ENCODE measurements at places on chromosomes 12 and 14.

DNA sequence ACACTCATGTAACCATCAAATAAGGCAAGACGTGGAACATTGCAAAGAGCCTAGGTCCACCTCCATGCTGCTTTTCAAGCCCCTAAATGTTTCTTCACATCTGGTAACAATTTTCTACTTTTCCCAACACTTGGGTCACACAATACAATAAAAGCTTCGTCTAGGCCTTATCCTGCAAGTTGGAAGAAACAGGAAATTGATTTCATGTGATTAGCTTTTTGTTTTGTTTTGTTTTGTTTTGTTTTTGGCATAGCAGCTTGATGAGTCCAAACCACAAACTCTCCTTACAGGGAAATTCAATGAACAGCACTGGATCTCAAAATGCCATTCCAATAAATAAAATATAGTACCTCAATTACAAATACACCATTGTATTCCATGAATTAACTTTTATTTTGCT, 19.3 kb downstream of the TAS2R50 start:
- DNase-seq: no peak

DNA sequence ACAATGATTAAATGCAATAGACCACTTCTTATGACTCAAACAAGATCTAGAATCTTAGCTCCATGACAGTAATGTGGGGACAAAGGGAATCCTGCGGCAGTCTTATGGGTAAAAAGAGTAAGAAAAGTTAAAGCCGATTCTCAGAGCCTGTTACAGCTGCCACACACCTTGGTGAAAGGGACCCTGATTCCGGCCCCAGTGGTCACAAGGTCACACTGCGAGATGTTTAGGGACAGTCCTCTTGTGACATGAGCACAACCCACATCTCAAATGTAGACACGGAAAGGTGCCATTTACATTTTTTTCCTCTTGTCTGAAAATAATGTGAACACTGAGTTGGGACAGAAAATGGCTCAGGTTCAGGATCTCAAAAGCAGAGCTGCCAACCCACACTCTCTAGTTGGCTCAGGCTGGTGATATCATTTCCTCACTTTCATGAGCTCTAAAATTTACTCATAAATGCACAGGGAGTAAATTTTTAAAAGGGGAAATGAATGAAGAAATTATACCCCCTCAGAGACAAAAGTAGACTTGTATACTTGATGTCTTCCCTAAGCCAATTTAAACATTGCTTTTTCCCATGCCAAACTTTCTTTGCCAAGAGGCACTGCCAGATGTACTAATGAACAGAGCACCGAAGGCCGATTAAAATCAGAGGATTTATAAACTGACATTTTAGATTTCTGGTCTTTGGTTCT, 113.1 kb upstream of the OVCH1 start:
- no peak for DNase-seq

DNA sequence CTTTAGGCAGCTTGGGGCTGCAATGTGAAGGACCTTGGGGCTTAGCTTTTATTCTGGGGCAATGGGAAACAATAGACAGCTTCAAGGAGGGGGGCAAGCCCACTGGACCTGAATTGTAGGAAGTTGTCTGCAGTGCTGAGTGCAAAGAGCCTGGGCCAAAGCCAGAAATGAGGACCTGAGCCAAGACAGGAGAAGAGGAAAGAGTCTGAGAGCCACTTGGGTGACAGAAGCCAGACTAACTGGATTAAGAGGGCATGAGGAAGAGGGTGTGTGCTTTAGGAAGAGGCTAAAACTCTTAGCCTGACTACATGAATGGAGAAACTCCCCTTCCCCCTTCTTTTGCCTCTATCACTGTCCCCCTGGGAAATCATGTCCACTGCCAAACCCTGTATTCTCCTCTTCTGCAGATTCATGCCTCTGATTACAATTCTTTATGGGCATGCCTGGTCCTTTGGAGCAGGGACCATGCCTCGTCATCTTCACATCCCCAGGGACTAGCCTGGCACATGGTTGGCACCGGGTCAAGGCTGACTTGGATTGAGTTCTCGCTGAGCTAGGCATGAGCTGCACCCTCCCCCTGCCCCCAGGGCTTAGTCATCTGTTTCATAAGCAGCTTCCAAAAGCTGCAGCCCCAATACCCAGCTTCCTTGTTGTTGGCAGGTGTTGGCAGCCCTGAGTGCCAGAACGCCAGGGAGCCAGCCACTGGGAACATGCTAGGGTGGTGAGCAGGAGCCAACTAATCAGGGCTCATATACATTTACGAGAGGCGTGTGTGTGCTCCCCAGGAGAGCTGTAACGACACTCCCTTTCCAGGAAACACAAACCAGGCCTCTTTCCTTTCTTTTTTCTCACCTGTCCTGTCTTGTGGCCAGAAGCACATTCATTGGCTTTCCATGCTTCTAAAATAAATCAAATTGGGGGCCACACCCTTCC, 27.7 kb upstream of the JDP2 start:
- DNase-seq: no peak

GRCh38 chr12:123762715-123763052, 583 bp downstream of the DNAH10 start:
- no peak for DNase-seq

DNA sequence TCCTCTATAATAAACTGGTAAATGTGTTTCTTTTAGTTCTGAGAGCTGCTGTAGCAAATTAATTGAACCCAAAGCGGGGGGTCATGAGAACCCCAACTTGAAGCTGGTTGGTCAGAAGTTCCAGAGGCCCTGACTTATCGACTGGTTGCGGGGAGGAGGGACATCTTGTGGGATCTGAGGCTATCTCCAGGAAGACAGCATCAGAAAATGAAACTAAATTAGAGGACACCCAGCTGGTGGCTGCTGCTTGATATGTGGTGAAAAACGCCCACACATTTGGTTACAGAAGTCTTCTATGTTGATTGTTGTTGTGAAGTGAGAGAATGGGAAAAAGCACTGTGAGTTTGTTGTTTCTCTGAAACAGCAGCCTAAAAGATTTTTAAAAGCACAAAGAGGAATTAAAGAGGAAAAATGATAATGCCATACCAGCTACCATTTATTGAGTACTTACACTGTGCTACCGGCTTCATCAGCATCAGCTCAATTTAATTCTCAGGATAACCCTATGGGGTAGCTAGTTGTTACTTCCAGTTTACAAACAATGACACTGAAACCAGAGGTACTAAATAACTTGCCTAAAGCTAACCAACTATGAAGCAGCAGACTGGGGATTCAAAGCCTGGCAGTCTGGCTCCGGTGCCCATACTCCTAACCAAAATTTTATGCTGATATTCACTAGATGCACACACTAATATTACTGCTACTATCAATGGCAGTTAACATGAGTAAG, 24.3 kb downstream of the DDX24 start:
- no peak for DNase-seq

- no peak for DNase-seq
Measured at GRCh38 chr12:113537751-113538087, 66.0 kb upstream of the LHX5 start.

GRCh38 chr14:96901227-96901626, 104.0 kb downstream of the VRK1 start:
- DNase-seq: no peak

DNA sequence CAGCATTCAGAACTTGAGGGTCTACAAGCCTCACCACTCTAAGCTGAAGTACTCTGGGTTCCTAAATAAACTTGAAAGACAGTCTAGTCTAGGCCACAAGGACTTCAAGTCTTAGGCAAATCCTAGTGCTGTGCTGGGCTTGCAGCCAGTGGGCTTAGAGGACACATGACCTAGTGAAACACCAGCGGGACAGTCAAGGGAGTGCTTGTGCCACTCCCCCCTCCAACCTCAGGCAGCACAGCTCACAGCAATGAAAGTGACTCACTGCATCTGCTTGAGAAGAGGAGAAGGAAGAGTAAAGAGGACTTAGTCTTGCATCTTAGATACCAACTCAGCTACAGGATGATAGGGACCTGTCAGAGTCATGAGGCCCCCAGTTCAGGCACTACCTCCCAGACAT, 438.1 kb downstream of the IPO8 start:
- no peak for DNase-seq

DNA sequence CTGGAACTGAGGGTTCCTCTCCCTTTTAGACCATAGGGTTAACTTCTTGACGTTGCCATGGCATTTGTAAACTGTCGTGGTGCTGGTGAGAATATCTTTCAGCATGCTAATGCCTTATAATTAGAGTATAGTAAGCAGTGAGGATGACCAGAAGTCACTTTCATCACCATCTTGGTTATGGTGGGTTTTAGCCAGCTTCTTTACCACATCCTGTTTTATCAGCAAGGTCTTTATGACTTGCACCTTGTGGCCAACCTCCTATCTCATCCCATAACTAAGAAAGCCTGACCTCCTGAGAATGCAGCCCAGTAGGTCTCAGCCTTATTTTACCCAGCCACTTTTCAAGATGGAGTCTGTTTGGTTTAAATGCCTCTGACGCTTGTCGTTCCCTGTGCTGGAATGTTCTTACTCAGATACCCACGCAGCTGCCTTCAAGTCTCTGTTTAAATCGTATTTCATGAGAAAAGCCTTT, 44.2 kb downstream of the BBS10 start:
- DNase-seq: no peak

GRCh38 chr14:33377596-33378390, 439.1 kb downstream of the NPAS3 start:
- no peak for DNase-seq

DNA sequence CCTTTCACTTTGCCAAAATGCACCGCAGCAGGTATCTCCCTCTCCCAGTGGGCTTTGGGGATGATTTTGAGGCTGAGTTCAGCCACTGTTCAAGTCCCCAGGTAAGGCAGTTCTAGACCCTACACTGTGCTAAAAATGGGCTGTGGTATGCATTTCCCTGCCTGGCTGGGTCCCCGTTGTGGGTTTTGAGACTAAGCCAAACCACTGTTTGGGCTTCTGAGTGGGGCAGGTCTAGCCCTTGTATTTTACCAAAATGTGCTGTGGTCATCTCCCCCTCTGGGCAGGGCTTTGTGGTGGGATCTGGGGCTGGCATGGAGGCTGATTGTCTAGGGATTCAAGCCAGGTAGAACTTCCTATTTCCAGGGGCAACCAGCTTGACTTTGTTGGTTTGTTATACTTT, 13.6 kb upstream of the OR4Q3 start:
- DNase-seq: no peak

DNA sequence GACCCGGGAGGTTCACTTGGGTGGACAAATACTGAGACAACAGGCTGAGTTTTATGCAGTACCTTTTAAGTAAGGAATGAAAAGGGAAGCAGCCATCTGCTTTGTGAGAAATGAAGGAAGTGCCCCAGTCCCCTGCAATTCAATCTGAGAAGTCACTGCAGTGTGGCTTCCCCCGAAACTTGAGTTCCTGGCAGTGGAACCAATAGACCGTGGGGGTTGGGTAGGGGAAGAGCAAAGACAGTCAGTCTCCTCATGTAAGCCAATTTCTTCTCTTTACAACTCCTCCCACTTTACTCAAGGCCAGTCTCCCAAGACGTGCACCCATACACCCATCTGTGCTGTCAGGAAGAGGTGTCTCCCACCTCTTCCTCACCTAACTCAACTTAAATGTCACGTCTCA, 206.5 kb downstream of the BCAT1 start:
- no peak for DNase-seq

GRCh38 chr14:105913221-105913620, 386.8 kb downstream of the TMEM121 start:
- no peak for DNase-seq

- DNase-seq: no peak
Measured at GRCh38 chr14:101970830-101971400, 6.5 kb downstream of the DYNC1H1 start.

- peak; percentile 21 for DNase-seq
Measured at GRCh38 chr14:69152181-69152901, 578 bp downstream of the DCAF5 start.
